ENCODE measurements at places on chromosomes 2 and 18.
A peak's percentile ranks its signal among the peaks of the same experiment; 100 is the strongest.

- DNase-seq: no peak
These were observed 142.6 kb downstream of the SETBP1 start for GRCh38 chr18:44823286-44823685.

DNA sequence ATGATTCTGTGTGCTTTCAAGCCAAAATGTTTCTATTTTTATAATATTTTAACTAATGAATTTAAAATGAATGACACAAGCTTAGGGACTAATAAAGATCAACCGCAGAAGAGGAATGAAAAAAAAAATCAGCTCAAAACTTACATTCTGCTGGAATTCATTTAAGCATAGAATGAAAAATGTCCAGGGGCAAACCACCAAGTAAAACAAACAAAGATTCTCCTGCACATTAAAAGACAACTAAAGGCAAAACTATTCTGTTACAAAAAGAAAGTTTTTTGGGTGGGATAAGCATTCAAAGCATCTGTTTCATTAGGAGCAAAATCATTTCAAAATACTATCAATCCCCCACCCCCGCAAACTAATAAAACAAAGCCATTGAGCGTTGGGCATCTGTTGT, 99.3 kb upstream of the SOX11 start:
- DNase-seq: no peak

DNA sequence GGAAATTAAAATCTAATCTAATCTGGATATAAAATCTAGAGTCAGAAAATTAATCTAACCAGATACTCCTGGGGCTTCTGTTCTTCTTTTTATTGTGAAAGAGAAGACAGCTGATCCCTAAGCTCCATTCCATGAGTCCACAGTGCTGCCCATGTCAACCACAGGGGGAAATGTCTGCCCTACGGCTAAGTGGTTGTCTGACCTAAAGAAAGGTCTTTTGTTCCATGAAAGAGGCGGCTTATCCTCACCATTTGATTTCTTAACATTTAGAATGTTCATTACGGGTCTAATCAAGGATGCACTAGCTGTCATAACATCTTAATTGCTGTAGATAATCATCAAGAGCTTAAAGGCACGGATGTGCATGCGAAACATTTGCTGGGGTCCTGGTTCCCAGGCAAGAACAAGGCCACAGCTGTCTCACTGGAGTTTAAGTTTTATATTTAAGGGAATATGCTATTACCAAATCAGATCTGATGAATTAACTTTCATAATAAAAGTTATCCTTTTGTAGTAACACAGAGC, 162.6 kb downstream of the PAX3 start:
- no peak for DNase-seq

GRCh38 chr2:146240391-146240790, 1604.4 kb upstream of the ACVR2A start:
- no peak for DNase-seq

- no peak for DNase-seq
These were observed 18.5 kb upstream of the EML6 start for GRCh38 chr2:54704688-54705605.

GRCh38 chr2:55801436-55801835, 107.8 kb upstream of the PNPT1 start:
- DNase-seq: no peak

DNA sequence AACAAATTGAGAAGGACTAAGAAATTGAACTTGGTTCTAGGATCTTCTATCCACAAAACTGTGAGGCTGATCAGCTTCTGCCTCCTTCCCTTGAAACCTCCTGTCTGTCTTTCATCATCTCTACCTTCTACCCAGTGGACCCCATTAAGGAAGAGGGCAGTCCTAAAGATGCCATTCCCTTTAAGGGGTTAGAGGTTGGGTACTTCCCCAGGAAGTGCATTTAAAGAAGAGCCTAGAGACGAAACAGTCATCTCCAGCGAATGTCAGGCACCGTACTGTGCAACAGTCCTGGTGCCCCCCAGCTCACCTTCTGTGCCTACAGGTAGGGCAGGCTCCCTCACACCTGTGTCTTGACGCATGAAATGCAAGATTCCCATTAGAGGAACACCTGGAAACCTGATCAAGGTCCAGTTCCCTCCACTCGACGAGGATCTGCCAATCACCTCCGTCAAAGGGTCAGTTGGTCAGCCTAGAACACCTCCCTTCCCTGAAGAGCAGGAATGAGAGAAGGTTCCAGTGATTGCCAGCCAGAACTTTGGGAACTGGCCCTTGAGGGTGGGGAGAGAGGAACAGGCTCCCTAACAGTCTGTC, 20.9 kb downstream of the LOXHD1 start:
- no peak for DNase-seq

DNA sequence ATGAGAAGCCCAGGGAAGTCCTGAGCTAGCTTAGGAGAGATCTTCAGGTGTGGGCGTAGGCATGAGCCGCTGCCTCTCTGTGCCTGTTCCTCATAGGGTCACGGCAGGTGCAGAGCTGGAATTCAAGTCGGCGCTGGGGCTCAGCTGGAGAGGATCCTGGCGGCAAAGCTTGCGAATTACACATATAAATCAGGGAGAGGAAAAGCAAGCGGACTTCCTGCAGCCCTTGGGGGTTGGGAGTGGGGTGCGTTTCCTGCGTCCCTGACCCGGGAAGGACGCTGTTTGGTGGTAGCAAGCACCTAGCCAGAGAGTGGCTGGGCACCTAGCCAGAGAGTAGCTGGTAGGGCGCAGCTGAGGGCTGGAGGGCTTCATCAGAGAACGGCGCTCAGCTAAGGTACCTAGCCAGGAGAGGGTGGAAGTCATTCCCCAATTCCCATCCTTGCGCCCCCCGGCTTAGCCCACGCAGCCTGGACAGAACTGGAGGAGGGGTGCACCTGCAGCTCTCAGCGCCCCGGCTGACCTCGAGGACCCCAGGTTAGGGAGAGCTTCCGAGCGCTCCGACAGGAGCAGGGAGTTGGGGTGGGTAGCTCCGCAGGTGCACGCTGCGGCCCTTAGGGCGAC, 459 bp upstream of the EFR3B start:
- peak; percentile 29 for DNase-seq

- DNase-seq: no peak
These were observed 75.0 kb downstream of the SLC66A2 start for GRCh38 chr18:79876497-79876896.

- no peak for DNase-seq
These were observed 50.0 kb upstream of the ACMSD start for GRCh38 chr2:134788417-134788816.

GRCh38 chr18:65768120-65768778, 17.4 kb downstream of the CDH7 start:
- no peak for DNase-seq

DNA sequence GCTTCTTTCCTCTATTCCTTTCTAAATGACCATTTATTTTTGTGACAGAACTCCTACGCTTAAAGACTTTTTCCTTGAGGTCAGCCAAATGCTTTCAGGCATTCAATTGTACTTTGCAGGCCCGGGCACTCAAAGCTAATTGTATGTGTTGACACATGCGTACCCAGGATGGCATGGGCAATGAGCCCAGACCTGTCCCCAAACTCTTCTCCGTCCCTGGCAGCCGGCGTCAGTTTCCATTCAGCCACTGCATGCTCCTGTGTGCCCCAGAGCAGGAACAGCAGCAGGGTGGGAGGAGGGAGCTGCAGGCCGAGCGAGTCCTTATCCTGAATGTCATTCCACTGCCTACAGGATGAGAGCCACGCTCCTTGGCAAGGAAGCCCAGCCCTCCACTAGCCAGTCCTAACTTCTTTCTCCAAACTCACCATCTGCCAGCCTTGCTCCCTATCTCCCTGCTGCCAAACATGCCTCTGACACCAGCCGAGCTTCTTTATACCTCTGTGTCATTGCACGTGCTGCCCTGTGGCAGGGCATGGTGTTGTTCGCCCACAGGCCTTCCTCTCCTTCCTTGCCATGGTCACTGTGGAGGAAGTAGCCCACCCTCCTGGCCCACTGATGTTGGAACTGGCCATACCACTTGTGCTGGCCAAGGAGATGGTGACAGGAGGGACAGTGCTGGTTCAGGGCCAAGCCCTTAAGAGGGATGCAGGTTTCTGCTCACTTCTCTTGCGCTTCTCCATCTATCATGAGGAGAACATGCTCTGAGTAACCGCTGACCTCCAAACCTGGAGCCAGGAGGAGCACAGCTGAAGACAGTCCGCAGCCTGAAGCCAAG, 116.9 kb upstream of the FHL2 start:
- DNase-seq: no peak

DNA sequence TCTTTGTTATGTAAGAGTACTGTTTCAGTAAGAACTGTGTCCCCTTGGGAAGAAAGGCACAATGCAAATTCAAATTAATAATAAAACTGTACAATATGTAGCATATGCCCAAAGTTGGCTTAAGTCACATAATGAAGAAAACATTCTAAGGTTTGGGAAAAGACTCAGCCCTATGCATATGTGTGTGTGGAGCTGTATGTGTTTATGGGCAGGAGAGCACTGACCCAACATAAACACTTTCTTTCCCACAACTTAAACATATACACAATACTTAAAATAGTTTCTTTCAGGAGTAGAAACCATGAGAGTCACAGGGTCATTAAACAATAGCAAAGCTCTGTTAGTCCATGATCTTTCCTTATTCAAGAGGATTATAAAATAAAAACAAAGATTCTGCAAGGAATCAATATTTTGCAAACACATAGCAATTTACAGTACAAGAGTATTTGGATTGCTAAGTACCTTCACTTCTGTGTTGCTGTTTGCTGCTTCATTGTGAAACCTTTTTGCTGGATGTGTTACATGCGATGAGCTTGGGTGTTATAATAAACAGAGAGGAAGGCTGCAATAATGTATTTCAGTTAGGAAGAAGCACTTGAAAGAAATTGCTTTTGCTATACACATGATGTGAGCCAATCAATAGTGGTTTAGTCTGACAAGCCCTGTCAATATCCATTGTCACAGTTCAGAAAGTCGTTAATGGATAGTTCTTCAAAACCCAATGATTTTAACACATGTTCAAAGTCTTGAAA, 347.3 kb downstream of the ARHGAP15 start:
- DNase-seq: no peak

- DNase-seq: no peak
These were observed 90.7 kb downstream of the INO80D start for GRCh38 chr2:205995260-205995659.

DNA sequence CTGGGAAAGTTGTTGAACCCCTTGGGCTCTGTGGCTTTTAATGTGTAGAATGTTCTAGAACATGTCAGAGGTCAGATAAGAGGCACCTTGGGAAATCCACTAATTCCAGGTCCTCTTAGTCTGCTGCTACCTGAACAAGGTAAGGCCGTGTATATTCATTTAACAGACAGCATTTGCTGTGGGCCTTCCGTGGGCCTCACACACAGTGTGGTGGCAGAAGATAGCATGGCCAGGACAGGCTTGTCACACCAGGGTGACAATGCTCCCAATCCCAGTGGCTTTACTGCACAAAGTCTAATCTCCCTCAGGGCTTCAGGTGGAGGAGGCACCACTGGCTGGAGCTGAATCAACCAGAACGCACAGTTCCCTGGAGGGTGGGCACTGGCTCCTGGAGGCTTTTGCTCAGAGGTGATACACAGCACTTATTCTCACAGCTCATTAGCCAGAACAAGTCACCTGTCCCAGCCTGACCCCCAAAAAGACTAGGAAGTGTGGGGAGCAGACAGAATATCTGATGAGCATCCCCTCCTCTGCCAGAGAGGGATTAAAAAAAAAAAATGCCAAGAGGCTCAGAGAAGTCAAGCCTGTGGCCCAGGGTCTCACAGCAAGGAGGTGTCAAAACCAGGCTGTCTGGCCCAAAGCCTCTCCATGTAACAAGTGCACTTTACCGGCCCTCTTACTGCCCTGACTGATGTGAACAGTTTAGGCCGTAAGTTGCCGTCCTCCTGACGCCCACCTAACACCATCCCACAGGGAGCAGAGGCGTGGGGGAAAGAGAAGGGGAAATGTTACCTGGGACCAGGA, 216.9 kb upstream of the RAB6C start:
- DNase-seq: no peak

- no peak for DNase-seq
These were observed 4.3 kb upstream of the COL6A3 start for GRCh38 chr2:237418300-237418699.

DNA sequence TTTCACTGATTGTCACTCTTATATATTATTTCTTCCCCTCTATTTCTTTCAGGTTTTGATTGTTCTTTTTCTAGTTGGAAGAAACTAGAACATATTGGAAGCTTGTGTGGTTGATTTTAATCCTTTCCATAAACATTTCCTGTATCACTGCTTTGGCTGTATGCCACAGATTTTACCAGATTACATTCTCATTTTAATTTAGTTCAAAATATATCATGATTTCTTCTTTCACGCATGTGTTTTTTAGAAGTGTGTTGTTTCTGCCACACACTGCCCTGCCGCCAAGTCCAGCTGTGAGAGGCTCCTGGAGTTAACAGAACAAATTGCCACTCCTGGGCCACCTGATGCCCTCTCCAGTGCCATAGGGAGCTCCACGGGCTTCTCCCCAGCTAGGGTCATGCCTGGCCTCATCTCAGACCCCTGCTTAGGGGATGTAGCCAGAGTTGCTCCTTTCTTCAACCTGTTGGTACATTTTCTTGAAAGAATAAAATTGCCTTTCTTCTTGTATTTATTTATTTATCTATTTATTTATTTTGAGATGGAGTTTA, 206.2 kb upstream of the COPS8 start:
- no peak for DNase-seq

DNA sequence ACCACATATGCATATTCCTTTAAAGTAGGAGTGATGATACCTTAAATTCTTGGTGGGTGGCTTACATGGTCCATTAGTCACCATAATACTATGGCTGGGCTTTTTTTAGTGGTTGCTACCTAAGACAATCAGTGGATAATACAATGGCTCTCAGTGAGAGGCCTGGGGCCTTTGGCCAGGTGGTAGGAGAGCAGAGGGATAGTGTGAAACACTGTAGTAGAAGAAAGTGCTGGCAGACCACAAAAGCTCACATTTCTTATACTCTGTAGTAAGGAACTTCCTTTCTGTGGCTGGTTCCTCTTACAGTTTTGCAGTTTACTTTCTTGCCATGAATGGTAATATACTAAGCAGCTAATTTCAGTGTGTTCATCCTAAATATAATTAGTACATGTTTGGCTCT, 583.5 kb downstream of the XIRP2 start:
- no peak for DNase-seq

- no peak for DNase-seq
These were observed 31.6 kb upstream of the TRIB2 start for GRCh38 chr2:12685145-12685544.

DNA sequence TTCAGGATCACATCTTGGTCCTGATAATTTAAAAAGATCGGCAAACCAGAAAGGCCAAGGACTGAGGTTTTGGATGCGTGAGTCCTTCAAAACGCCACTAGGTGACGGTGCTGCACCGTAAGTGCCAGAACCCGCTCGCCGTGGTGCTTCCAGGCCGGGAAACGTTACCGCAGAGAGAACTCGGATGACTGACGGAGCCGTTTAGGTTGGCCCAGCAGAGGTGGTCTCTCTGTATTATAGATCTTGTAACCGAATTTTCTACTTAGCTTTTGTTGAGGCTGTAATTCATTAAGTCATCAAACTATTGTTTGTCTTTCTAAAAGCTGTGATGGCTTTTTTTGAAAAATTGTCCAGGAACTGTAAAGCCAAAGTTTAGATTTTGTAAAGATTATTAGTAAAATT, 39.8 kb upstream of the ADCYAP1 start:
- DNase-seq: peak; percentile 73

DNA sequence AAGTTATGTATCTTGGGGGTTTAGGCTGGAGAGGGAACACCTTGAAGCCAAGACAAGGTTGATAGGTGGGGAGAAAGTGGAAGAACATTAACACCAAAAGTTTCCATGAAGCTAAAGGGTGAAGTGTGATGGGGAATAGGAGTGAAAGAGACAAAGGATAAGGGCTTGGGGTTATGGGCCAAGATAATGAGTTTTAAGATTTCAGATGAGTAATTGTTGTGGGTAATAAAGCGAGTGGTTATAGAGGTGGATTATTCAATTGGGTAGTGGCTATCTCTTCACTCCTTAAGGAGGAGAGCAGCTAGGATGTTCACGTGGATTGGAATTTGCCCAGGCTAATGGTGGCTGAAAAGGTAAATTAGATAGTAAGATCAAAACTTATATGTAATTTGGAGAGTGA, 29.8 kb downstream of the EML4 start:
- no peak for DNase-seq

Data from stimulated activated CD4-positive, alpha-beta T cell treated with anti-CD3 and anti-CD28 coated beads, Interleukin-2, amount 100 ng/mL, for 24 hours (primary cell).